ENCODE measurements at places on chromosomes 5 and 9.
A peak's percentile ranks its signal among the peaks of the same experiment; 100 is the strongest.

DNA sequence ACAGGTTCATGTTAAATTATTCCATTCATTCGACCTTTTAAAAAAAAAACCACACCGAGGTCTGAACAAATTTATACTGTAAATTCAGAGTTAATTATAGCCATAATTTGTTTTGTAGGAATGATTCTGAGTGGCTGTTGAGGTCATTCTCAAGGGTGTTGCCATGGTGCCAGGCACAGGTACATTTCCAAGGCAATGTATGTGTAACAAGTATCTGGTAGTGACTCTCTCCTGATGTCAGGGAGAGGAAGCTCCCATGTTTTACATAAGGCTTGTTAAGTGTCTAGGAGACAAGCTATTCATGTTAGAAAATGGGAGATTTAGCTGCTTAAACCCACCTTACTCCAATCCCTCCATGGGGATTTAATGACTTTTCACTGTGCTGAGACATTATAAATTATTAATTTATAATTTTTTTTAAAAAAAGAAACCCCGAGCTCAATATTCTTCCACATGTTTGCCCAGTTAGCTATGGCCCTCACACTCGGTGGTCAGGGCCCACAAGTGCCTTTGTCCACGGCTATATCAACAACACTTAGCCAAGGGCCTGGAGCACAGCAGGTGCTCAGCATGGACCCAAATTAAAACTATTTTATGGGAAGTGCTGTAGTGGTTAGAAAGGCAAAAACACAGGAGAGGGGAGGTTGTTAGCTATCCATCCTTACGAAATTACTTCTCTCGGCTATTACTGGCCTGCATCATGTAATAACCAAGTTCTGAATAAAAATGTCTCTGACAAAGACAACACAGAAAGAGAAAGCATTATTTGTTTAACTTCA is 154.6 kb upstream of the GNA14 start:
- no peak for DNase-seq

DNA sequence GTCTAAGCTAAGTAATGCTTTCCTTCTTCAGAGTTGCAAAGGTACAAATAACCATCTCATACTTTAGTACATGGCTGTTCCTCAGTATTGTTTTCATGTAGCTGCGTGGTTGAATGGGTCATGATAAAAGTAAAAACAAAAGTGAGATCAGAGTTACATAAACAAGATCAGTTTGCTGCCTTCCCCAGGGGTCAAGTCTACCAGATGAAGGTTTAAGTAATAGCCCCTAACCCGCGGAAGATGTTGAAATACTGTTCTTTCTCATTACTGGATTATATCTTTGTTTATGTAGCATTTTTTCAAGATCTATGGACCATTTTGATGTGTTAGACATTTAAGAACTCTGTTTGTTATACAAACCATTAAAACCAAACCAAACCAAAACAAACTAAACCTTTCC is 34.1 kb upstream of the ARRDC3 start:
- DNase-seq, result no peak

GRCh38 chr9:133263557-133263956 is 11.4 kb downstream of the ABO start:
- no peak for DNase-seq

GRCh38 chr9:70988551-70988950 is 132.9 kb downstream of the TRPM3 start:
- no peak for DNase-seq

GRCh38 chr9:137241490-137242268 is 592 bp downstream of the TUBB4B start:
- DNase-seq, result peak; percentile 70

DNA sequence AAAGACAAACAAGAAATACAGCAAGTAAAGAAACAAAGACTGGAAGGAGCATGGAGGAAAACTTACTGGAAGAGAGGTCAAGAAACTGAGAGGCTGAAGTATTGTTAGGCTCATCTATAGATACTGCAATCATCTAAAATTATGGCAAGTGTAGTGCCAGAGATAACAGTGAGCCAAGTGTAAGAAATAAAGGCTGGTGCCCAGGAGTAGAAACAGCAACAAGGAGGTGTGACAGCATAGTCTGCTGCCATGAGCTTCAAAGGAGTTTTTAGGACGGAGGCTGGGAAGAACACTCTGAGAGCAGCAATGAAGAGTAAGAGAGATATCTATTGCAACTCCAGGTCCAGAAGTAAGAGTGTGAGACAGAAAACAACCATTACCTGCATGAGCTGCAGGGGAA is 60.5 kb downstream of the MEGF9 start:
- no peak for DNase-seq

DNA sequence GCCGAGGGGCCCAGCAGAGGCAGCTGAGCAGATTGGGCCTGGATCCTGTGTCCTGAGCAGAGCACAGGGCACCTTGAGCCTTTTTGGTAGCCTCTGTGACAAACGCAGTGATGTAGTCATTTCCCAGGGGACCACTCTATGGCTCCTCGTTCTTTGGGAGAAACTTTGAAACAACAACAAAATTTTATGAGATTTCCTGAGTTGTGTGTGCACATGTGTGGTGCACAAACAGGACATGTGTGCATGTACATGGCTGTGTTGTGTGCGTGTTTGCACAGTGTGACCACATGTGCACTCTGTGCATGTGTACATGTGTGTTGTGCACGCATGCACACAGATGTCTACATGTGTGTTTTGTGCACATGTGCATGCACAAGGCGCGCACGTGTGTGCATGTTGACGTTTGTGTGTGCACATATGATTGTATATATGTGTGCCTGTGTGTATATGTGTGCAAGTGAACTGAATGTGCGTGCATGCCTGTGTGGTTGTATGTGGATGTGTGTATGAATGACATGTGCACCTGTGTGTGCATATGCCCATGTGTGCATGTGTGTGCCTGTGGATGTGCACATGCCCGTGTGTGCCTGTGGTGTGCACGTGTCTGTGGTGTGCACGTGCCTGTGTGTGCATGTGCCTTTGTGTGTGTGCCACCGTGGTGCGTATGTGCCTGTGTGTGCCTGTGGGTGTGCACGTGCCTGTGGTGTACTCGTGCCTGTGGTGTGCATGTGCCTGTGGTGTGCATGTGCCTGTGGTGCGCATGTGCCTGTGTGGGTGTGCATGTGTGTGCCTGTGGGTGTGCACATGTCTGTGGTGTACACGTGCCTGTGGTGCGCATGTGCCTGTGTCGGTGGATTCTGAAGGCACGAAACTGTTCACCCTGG is 221.6 kb downstream of the CACNA1B start:
- no peak for DNase-seq

GRCh38 chr9:13956107-13956506 is 357.8 kb downstream of the NFIB start:
- DNase-seq, result no peak

GRCh38 chr9:116271991-116272390 is 118.4 kb downstream of the PAPPA start:
- no peak for DNase-seq

DNA sequence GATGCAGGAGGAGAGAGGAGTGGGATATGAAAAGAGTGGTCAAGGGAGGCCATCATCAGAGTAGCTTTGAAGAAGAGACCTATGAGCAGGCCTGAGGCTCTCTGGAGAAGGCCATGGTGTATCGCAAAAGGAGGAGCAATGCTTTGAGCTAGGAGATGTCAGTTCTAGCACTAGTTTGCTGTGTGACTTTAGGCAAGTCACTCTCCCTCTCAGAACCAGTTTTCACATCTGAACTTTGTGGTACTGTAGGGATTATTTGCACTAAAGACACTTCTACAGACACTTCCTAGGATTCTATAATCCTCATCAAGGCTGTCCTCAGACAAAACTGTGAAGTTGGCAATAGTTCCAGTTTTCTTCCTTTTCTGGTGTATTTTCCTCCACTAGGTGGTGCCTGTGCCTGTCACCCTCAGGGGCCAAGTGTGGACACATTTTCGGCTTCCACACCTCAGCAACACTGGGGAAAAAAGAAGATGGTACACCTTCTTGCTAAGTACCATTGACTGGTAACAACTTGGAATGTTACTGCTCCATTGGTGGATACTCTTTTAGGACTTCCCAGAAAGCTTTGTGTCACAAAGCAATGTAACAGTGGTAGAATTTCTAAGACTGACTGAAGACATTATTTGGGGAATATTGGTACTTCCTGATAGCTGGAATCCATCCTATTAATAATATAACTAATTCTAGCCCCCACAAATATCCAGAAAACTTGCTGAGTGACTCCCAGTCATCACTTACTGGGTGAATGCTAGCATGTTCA is 9.9 kb downstream of the PAPPA start:
- no peak for DNase-seq

DNA sequence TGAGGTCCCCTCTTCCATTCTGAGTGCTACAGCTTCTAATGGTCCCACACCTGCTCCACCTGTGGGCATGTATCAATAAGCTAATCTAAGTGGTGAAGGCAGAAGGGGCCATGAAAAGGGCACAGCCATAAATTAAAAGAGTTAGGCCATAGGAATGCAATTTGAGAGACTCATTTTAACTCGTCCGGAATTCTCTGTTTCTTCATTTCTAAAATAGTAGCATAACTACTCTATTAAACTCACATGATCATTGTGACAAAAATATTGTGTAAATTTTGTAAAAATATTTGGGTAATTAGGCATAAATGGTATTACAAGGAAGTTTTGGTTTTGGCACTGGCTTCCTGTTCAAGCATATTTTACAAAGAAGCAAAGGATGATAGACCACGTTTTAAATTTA is 103.1 kb upstream of the TXNDC8 start:
- DNase-seq, result no peak

- DNase-seq, result no peak
These were observed 153.2 kb downstream of the MELK start for GRCh38 chr9:36725777-36726356.

DNA sequence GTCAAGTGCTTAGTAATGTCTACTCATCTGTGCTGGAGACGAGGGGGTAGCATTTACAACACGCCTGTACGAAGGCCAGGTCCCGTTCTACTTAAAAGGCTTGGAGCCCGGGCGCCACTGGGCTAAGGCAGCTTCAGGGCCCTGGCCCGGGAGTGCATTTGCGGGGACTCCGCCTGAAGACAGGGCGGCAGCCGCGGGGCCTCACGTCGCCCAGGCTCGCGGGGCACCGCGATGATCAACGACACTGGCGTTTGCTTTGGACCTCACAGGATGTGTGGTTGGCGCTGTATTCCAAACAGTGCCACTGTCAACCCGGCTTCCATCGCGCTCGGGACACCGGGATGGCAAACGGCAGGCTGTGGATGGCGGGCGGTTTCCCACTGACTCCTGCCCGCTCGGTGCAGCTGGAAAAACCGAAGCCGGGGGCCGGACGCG is 1.1 kb upstream of the TENT4A start:
- peak; percentile 76 for DNase-seq

DNA sequence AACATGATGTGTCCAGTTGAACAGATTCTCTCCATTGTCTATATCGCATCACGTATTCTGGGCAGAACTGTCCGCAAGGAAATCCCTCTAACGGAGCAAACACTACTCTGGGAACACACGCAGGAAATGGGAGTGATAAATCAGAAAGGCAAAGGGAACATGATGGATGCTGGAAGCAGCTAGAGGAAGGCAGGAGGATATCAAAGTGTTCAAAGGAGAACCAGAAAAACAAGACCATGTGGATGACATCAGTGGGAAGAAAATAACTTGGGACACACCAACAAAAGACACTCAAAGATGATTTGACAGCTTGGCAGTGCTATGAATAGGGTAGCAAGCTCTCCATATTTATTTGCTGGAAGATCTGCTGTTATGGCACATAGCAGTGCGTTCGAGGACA is 142.9 kb downstream of the PLK2 start:
- DNase-seq, result no peak

GRCh38 chr5:170233358-170233892 is 640 bp downstream of the C5orf58 start:
- no peak for DNase-seq

- DNase-seq, result no peak
These were observed 312.4 kb downstream of the ARL15 start for GRCh38 chr5:53997736-53998627.

GRCh38 chr9:130626249-130626996 is 38.0 kb upstream of the PRDM12 start:
- DNase-seq, result no peak

GRCh38 chr5:81513982-81514381 is 120.0 kb upstream of the ACOT12 start:
- no peak for DNase-seq

GRCh38 chr5:9207817-9208418 is 338.0 kb downstream of the SEMA5A start:
- DNase-seq, result no peak

GRCh38 chr5:150085191-150085912 is 1.0 kb downstream of the CSF1R start:
- DNase-seq, result no peak

GRCh38 chr9:99852617-99853016 is 30.9 kb downstream of the NR4A3 start:
- DNase-seq, result no peak

DNA sequence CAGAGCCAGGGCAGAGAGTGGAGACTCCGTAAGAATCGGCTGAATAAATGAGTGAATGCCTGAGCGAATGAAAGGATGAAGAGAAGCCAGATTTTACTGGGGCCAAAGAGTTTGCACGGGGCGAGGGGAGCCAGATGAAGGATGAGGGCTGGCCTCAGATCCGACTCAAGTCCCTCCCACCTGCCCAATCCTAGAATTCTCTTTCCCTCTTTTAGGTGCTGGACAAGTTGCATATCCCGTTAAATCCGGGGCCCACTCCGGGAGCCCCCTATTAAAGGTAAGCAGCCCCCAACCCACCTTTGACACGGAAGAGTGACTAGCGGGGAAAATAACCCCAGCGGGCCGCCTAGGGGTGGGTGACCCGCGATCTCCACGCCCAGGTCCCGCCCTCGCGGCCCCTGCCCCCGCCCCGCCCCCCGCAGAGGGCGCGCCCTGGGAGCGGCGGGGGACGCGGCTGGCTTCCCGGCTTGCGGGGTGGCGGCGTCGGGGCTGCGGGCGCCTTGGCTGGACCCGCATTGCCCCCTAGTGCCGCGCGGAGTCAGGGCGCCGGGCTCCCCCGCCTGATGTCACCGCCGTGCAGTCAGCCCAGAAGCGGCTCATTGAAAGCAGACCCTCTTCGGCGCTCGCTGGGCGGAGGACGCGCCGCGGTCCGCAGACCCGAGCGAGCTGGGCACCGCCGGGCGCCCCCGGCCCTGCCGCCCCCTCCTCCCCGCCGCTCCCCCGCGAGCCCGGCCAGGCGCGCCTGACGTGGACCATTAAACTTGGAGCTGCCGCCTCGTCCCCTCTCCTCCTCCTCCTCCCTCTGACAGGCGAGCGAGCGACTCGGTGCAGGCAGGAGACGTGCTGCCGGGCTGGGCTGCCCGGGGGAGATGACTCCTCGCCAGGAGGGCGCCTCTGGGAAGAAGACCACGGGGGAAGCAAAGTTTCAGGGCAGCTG is at the start of gene ADRA1B:
Gene ADRA1B (plus strand): TSS at position 579 of the 937 bp plus-strand sequence. CDS start 424 bp downstream, outside the sequence.
- DNase-seq, result peak; percentile 72

DNA sequence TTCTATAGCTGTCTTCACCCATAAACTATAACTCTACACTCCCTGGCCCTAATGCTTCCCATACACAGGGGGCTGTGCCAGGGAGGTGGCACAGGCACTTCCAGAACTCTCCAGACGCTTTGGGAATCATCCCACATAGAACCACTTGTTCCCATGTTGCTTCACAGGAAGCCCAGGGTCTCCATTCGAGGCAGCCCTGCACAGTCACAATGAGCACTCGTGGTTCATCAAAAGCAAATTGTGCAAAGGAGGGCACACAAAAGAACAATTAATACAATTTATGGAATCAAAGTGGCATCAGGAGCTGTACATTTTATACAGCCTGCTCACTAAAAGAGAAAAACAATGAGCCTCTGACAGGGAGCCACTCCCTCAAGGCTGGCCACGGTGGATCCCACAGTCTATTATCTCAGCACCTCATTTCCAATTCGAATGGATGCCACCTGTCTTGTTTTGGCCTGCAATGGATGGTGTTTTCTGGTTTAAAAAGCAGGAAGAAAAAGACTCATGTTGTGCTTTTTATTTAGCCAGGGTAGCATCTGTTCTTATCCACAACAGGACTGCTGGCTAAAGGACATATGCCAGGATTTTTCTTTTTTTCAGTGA is 354.8 kb downstream of the ENC1 start:
- DNase-seq, result no peak
